ENCODE measurements at places on chromosomes 1 and 21.

- no peak for DNase-seq
Observed at GRCh38 chr21:45800339-45801080, 157.0 kb downstream of the PCBP3 start.

GRCh38 chr1:119715542-119715941, 3.8 kb downstream of the PHGDH start:
- no peak for DNase-seq

DNA sequence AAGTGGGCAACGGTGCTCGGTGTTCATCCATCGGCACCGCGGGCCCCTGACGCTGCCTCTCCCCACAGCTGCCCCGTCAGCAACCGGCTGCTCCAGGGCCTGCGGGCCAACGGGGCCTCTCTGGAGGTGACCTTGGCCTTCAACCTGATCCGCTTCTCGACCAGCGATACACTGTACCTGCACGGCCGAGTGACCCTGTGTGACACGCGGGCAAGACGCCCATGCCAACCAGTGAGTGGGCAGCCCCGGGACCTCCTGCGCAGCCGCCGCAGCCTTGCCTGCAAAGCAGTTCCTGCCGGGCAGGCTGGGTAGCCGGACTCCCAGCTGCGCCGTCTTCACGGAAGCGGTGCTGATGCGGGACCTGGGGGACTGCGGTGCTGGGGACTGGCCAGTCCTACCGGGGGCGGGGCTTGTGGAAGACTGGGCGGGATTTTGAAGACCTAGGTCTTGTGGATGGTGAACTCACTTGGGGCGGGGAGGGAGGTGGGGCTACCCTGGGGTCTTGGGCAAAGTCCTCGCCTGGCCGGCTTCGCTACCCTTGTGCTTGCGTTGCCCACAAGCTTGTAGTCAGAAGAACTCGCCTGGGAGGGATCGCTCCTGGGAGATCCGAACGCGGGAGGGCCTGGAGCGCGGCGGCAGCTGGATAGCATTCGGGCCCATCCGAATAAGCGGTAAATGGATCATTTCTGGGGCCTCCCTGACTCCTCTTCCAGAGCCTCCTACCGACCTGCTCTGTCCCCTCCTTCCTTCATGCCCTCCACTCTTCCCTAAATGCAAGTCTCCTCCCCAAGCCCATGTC, 8.8 kb upstream of the CEP85 start:
- no peak for DNase-seq

GRCh38 chr1:36885540-36886357, 148.6 kb downstream of the GRIK3 start:
- DNase-seq = no peak

GRCh38 chr1:111943066-111943465, 46.4 kb downstream of the KCND3 start:
- no peak for DNase-seq
